Left ventricle myocardium superior (tissue), 1 donor: ENCODE measurements at places on chromosomes 4 and X.

DNA sequence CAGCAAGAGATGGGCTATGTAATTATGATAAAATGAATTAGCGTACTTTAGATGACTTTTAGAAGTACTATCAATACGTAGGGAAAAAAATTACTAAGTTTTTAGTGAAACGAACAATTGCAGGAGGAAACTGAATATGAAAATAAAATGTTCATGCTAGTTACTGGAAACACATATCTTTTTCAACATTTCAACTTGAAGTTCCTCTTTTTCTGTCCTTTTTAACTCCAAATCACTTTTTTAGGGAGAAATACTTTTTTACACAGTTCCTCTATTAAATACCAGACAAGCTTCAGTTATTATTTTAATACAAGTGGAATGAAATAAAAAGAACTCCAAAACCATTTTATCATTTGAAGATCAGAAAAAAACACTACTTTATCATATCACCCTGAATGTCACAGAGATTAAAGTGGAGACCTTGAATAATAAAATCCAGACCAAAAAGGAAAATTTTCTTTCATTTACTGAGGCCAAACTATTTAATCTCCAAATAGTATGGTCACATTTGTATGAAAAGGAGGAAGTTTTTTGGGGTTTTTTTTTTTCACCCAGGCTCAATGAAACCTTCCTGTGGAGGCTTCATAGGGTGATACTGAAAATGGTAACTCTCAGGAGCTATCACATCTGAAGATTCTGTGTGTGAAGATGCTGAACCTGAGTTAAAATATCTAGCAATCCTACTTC is 306.2 kb downstream of the INPP4B start:
- DNase-seq, result no peak

DNA sequence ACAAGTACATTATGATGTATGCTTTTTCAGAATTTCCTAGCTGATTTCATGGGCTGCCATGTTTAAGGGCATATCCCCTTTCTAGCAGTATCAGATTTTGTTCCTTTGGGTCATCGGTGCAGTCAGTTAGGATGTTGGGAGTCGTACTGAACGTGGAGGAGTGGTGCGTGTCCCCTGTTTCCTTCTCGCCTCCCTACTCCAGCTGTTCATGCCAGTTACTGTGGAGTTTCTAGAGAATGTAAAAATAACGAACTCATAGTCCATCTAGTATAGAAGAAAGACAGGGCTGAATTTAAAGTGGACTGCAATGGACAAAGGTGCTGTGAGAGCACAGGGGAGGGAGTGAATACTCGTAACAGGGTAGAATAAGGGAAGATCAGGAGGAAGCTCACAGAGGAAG is 111.3 kb downstream of the CEP135 start:
- DNase-seq, result no peak

DNA sequence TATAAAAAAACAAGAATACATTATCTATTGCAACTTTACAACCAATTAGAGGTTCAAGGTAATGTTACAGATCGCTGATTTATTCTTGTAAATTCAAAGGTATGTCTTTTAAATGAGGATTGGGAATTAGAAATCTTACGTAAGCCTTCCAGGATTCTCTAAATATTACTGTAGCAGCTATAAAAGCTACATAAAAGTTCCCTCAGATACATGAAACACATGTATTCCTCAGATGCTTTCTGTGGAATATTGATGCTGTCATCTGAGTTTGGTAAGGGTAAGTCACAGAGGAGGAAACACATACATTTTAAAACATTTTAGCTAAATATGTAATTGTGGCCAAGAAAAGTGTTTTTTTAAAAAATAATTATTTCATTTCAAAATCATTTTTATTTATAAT is 3.4 kb downstream of the AFP start:
- DNase-seq, result no peak

DNA sequence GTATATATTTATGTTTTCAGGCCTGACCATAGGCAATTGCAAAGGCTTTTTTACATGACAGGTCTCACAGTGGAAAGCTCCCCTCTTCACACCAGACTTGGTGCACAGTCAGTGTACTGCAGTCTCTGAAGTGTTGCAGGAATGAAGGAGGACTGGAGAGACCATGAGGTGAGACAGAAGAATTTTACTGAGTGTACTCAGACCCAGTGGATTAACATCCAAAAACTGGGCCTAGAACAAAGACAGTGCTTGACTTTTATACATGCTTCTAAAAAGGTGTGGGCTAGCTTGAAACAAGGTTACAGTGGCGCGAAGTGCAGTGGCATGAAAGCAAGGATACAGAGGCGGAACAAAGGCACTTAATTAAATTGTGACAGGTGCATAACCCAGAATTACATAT is 822.9 kb downstream of the RAPGEF2 start:
- no peak for DNase-seq

DNA sequence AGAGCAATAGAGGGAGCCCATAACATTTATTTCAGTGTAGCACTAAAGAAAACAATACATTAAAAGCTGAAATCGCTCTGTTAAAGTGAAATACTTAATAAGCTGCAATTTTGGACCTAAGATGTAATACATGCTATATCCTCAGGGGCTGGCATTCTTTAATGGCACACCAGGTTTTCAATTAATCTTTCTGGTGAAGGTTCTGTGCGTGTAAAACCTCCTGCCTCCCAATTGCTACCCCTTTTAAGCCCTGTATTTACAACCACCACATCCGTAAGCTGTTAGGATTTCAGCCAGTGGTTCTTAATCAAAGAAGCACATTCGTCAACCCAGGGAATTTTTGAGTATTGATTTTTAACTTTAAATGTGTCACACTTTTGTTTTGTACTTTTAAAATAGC is 7.6 kb upstream of the COMMD8 start:
- DNase-seq, result no peak

- DNase-seq, result no peak
Observed at GRCh38 chr4:185576314-185576961, 41.1 kb upstream of the PDLIM3 start.

DNA sequence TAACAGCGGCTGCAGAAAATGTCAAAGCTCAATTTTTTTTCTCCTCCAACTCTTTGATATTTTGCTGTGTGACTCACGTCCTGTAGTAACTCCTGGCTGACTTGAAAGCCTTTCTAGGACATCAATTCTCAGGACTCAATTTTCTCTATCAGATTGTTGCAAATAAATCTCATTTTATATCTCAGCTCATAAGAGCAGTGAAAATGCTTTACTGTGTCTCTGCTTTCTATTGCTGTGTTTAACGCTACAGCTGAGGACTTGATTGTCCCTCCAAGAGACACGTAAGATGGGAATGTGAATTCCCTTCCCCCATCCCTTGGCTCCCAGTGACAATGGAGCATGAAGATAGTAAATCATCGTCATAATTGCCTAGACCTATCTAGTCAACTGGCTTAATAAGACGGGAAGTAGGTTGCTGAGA is 20.5 kb upstream of the CBR4 start:
- DNase-seq, result no peak
